ENCODE measurements at places on chromosomes 12 and 14.

DNA sequence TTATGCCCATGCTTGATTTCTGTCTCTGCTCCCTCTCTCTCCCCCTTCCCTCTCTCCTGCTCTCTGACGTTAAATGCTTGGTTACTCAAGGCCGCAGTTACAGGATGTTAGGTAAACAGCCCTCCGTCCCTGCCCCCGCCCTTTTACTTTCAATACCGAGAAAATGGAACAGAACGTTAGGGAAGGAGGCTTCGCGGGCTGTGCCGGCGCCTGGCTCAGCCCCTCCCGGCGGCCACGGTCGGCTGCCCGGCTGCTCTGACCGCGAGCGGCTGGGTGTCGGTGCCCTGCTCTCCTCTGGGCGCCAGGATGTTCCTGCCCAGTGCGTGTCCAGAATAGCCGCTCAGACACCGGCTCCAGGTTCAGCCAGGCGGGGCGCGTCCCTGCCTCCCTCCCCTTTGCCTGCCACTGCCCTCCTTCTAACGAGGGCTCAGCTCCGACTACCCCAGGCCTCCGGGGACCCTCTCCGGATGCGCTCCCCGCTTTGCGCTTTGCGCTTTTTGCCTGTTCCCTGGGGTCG is 166.1 kb downstream of the ADCK1 start:
- no peak for DNase-seq

DNA sequence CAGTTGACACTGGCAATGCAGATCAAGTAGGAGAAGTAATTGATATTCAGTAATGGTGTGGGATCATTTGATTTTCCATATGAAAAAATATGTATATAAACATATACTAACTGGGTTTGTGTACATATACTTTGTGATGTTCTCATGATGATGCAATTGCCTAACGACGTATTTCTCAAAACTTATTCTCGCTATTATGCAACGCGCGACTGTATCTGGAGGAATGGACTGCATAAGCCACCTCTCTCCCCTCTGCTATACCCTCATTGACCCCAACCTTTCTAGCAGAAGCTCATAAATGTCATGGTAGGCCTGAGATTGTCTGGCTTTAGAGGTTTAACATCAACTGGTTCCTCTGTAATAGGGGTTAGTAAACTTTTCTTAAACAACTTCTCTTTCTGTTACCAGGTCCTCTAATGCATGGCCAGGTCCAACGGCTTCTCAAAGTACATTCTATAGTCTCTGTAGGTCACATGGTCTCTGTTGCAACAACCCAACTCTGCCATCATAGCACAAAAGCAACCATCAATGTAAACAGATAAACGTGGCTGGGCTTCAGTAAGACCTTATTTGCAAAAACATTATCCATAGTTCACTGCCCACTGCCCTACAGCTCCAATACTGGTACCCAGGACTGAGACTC is 59.3 kb downstream of the FOXN3 start:
- DNase-seq = no peak

- no peak for DNase-seq
These were observed 261.4 kb downstream of the GRIN2B start for GRCh38 chr12:13719986-13720385.

- no peak for DNase-seq
These were observed 23.1 kb downstream of the IQSEC3 start for GRCh38 chr12:89653-90052.

- DNase-seq = no peak
These were observed 75.6 kb downstream of the PLEKHA5 start for GRCh38 chr12:19205120-19205519.

DNA sequence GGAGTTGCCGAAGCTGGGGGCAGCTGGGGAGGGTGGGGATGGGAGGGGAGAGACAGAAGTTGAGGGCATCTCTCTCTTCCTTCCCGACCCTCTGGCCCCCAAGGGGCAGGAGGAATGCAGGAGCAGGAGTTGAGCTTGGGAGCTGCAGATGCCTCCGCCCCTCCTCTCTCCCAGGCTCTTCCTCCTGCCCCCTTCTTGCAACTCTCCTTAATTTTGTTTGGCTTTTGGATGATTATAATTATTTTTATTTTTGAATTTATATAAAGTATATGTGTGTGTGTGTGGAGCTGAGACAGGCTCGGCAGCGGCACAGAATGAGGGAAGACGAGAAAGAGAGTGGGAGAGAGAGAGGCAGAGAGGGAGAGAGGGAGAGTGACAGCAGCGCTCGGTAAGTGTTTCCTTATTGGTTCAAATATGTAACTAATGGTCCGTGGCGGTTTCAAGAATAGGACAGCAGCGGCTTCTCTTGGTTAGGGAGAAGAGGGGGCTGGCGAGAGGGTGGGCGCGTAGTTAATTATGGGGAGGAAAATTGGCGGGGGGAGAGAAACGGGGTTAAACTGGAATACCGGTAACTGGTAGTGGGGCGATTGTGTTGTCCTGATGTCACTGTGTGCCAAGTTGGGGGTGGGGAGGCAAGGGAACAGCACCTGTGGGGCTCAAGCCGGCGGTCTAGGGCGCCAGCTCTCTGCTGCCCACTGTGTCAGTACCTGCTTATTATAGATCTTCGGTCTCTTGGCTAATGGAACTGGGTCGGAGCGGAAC is 8.4 kb downstream of the HOXC8 start:
- DNase-seq = no peak

GRCh38 chr12:27785882-27786570 is 6.0 kb upstream of the MANSC4 start:
- DNase-seq = no peak

DNA sequence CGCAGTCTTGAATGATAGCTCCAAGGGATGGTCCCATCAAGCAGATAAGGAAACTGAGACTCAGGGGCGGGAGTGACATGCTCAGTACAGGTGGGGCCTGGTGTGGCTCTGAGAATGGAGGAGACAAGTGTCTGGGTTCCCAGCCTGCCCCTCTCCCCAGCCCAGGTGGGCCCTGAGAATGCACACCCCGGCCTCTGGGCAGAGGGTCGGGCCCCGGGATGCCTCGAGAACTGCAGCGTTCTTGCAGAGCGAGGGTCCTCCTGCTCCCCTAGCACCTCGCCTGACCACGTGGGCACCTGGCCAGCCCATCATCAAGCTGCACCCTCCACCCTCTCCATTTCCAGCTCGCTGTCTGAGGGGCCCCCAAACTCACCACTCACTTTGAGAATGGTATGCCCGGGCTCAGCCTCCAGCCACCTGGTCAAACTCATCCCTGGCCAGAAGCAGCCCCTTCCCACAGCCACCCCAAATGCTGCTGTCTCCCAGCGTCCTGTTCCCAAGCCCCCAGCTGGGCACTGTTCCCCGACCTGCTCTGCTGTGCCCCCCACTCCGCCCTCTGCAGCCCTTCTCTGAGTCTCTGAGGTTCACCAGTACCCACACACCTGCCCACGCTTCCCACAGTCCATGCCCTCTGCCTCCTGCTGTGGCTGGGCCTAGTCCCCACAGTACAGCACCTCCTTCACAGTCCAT is 44.3 kb downstream of the CYP46A1 start:
- DNase-seq = no peak

DNA sequence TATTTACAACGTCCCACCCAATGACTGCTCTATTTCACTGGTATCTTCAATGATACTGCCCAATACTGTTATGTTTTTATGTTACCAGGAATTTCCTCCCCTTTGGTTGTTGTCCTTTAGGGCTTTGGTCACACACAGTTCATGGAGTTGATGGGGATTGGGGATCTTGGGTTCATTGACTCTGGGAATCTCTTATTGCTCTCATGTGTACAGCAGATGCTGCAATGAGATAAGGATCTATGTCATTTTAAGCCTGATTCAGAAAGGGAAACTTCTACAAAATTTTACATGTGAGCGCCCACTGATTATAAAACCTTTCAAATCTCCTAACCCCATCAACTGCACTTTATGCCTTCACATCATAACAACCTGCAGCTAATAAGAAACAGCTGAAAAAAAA is 67.2 kb downstream of the FAR2 start:
- no peak for DNase-seq

- no peak for DNase-seq
These were observed 36.1 kb upstream of the CCDC88C start for GRCh38 chr14:91453744-91454143.

DNA sequence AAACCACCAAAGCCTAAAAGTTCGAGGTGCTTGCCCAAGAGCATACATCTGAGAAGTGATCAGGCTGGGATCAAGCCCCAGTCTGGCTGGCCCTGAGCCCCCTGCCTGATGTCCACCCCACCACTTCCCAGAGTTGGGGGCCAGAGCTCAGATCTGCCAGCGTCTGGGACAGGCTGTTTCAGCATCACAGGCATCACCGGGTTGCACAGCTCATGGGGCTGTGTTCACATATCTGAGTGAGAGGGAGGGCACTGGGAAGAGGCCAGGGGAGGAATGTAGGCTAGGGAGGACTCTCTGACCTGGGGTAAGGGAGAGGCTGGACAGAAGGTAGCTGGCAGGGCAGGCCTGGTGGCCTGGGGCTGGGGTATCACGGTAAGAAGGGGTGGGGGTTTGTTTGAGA is 6.0 kb downstream of the TGM1 start:
- DNase-seq = no peak

GRCh38 chr14:65040666-65041433 is 54.2 kb downstream of the FNTB start:
- DNase-seq = no peak

DNA sequence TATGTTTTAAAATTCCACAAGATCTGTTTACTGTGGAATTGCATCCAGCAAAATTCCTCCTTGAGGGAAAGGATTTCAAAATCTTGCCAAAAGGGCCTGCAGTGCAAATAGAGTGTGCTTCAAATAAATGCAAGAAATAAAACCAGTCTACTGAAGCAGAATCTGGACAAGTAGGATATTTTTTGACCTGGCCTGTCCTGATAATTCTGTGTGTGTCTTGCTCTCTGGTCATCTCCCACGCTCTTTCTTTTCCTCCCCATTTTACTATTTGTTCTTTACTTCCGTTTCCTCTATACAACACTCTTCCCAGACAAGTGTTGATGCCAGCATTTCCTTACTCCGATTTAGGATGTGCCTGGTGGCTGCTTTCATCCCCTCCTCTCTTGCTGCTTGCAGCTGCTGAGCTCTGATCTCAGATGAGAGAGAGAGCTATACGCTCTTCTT is 115.9 kb downstream of the GPR135 start:
- DNase-seq = no peak

DNA sequence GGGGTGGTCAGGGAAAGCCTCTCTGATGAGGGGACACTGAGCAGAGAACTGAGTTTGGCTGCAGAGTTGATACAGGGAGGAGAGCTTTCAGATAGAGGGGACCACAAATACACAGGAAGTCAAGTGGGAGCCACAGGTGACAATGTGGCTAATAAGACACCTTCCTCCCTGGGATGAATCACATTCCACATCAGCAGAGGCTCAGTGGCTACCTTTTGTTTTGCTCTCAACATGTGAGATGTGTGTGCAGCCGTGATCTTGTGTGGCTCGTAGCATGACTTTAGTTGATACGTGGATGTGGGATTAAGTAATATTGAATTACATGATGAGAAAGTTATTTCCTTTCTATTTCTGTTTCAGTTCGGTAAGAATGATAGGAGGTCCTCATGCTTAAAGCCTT is 7.5 kb downstream of the CRADD start:
- no peak for DNase-seq

- DNase-seq = no peak
These were observed 21.7 kb upstream of the CTDSP2 start for GRCh38 chr12:57868221-57868620.

- DNase-seq = no peak
These were observed 1682.8 kb upstream of the FLRT2 start for GRCh38 chr14:83847102-83847501.

- DNase-seq = no peak
These were observed 7.5 kb downstream of the ATF1 start for GRCh38 chr12:50771409-50771808.
